ENCODE measurements at places on chromosomes 13 and 19. TPM values are rescaled to one million over a fixed set of nuclear protein-coding genes. Genes with fewer than 3 reads are reported as not detected.

Gene MISP3
- 0.62 TPM for total RNA-seq

GRCh38 chr19:17751912-17752273 lies 616 bp downstream of the FCHO1 start:
- H3K4me3 ChIP-seq: no peak overlapping the region
- H3K27me3 ChIP-seq: no peaks in the 10 kb centered on the region
- peaks cover 14% of the 10 kb centered on the region for H3K4me1 ChIP-seq
- no peaks in the 10 kb centered on the region for H3K36me3 ChIP-seq
- no peak overlapping the region for H3K27ac ChIP-seq
- DNase-seq: no peak

GRCh38 chr13:65336087-65336749 lies 1893.9 kb downstream of the PCDH9 start:
- peak; percentile 5 for DNase-seq
- H3K27ac ChIP-seq: no peak overlapping the region
- H3K4me3 ChIP-seq: no peak overlapping the region
- peaks cover 4% of the 10 kb centered on the region for H3K4me1 ChIP-seq

DNA sequence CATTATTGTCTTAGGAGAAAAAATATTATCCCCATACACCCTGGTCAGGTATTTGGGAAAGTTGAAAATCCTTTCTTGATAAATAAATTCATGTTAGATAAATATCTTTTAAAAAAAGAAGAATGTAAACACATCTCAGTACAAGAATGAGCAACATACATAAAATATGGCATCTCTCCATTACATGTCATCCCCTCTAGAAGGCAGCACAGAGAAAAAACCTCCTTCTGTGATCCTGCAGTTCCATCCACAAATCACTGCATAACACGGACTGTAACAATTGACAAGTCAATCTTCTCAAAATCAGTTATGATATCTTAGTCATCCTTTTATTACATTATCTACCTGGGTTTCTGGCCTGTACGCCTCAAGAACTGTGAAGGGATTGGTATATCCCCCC lies 683.9 kb upstream of the KLHL1 start:
- H3K27me3 ChIP-seq: no peaks in the 10 kb centered on the region
- H3K27ac ChIP-seq: no peak overlapping the region
- no peak for DNase-seq

DNA sequence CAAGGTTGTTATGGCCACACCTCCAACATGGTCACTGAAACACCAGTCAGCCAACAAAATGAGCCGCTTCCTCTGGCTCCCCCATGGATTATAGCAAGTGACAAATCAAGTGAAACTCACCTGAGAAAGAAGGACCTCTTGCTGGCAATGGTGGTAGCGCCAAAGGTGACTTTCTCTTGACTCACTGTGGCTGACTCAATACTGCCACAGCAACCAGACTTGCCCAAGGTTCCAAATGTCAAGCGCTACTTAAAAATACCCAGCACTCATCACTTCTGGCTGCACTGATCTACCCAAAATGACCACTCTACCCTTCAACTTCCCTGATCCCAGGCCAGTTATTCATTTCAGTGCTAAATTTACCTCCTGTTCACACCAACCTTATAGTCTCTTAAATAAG lies 495.5 kb downstream of the FOXO1 start:
- no peak overlapping the region for H3K4me3 ChIP-seq
- peaks cover 13% of the 10 kb centered on the region for H3K27me3 ChIP-seq
- H3K36me3 ChIP-seq: no peaks in the 10 kb centered on the region
- peaks cover 8% of the 10 kb centered on the region for H3K4me1 ChIP-seq
- DNase-seq: no peak

Gene SMAD9
- 12.5 TPM for total RNA-seq

DNA sequence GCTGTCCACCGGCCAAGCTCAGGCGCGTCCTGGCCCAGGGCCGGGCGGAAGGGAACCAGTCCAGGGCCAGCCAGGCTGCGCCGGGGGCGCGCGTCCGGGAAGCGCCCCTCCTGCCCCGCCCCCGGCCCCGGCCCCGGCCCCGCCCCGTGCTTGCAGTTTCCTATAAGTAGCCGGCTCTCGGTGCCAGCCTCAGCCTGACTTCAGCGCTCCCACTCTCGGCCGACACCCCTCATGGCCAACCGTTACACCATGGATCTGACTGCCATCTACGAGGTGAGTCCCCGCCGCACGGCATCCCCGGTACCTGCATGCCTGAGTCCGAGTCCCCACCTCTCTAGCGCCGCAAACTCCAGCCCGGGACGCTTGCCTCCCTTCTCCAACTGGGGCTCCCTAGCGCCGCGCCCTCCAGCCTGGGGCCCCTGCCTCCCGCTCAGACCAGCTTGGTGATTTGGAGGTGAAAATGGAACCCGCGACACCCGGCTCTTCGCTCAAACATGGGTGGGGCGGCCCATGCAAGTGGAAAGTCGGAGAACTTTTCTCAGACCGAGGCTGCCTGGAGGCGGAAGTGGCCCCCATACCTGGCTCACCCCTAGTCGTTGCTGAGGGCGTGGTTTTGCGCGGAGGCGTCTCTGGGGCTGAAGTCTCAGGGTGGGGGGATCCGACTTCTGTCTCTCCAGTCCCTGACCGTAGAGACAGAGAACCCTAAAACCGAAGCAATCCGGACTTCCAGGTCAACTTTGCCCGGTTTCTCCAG lies at the start of gene ZFP36:
Gene ZFP36 (plus strand): TSS at position 192 of the 754 bp plus-strand sequence. CDS start 58 bp downstream, at position 250.
- no peaks in the 10 kb centered on the region for H3K27me3 ChIP-seq
- peak within 1 kb of the TSS; percentile 91 for H3K4me3 ChIP-seq
- H3K4me1 ChIP-seq: peaks cover 73% of the 10 kb centered on the region
- peak within 1 kb of the TSS; percentile 100 for H3K27ac ChIP-seq

Gene ZNF154
- total RNA-seq: 7.6 TPM

DNA sequence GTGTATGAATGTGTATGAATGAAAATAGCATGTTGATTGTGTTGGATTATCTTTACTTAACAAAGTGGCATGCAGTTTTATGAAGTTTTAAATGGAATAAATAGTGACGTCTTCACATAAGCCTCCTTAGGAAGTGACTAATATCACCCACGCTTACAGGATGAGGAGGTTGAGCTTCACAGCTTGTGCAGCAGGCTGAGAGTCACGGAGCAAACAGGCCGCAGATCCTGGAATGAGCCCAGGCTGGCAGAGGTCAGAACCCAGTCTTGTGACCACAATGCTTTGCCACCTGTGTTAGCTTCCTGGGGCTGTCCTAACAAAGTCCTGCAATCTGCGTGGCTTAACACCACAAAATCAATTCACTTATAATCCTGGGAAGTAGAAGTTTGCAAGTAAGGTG lies 20.8 kb downstream of the LAIR2 start:
- peak; percentile 17 for DNase-seq
- no peak overlapping the region for H3K27ac ChIP-seq
- H3K27me3 ChIP-seq: no peaks in the 10 kb centered on the region

Gene ATP4A
- total RNA-seq: not detected

GRCh38 chr19:10372690-10373089 lies 7.7 kb downstream of the TYK2 start:
- no peak for DNase-seq
- H3K36me3 ChIP-seq: peaks cover 37% of the 10 kb centered on the region
- no peaks in the 10 kb centered on the region for H3K4me1 ChIP-seq
- H3K27ac ChIP-seq: no peak overlapping the region

Gene THSD1
- 20.7 TPM for total RNA-seq

GRCh38 chr19:38019396-38019724 lies 112.4 kb downstream of the SIPA1L3 start:
- H3K36me3 ChIP-seq: no peaks in the 10 kb centered on the region
- no peak overlapping the region for H3K4me3 ChIP-seq
- H3K27me3 ChIP-seq: no peaks in the 10 kb centered on the region

Gene SYCN
- not detected for total RNA-seq

GRCh38 chr13:100648354-100648753 lies 26.2 kb downstream of the TMTC4 start:
- no peak overlapping the region for H3K4me3 ChIP-seq
- no peak for DNase-seq
- H3K36me3 ChIP-seq: peaks cover under 1% of the 10 kb centered on the region
- H3K4me1 ChIP-seq: peaks cover 3% of the 10 kb centered on the region
- no peak overlapping the region for H3K27ac ChIP-seq
- no peaks in the 10 kb centered on the region for H3K27me3 ChIP-seq

Data from muscle of leg (tissue), 16 donors.